ENCODE measurements at places on chromosomes 3 and 15.

- no peak for DNase-seq
Measured at GRCh38 chr3:138908846-138909245, 38.1 kb downstream of the FOXL2 start.

GRCh38 chr3:114058646-114059045 lies 2.1 kb downstream of the QTRT2 start:
- no peak for DNase-seq

DNA sequence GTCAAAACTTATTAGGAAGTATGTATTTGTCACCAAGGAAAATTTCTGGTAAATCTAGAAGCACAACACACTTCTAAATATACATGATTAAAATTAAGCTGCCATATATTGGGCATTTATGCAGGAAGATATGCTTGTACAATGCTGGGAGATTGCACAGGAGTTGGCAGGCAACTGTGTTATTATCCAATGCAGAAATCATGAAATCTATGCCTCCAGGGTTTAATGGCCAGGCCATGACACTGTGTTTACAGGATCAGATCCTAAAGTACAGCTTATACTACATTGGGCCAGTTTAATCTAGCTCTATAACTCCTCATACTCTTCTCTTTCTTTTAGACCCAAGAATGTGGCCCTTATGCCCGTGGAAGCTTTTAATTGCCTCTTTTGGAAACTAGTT lies 391.4 kb upstream of the DPH6 start:
- DNase-seq, result no peak

GRCh38 chr3:127041933-127042332 lies 59.0 kb downstream of the PLXNA1 start:
- DNase-seq, result no peak

- no peak for DNase-seq
Measured at GRCh38 chr3:183664913-183665381, 29.5 kb downstream of the KLHL24 start.

DNA sequence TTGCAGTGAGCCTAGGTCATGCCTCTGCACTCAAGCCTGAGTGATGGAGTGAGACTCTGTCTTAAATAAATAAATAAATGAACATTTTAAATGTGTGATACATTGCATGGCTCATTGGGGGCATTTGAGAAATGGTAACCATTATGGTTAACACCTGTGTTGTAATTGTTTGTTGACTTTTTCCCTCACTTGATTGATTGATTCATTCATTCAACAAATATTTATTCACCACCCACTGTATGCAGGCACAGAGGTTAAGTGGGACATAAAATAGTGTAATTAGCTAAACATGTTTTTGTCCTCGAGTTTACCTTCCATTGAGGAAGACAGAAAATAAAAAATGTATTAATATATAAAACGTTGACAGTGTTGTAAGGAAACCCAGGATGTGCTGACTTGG lies 127.1 kb upstream of the ANKRD28 start:
- no peak for DNase-seq

- DNase-seq, result no peak
Measured at GRCh38 chr3:53817809-53818208, 28.4 kb downstream of the CHDH start.

GRCh38 chr3:31219131-31219843 lies 313.4 kb upstream of the STT3B start:
- no peak for DNase-seq

All from caudate nucleus (tissue), 63 donors.